Muscle of leg (tissue), 16 donors: ENCODE measurements at places on chromosomes 1 and 21. TPM values are rescaled to one million over a fixed set of nuclear protein-coding genes. Genes with fewer than 3 reads are reported as not detected.

The UBL4B gene
- not detected for total RNA-seq

GRCh38 chr1:109898842-109899241 lies 11.8 kb upstream of the CSF1 start:
- DNase-seq: no peak
- no peak overlapping the region for H3K27ac ChIP-seq
- H3K4me1 ChIP-seq: peaks cover 18% of the 10 kb centered on the region
- H3K36me3 ChIP-seq: no peaks in the 10 kb centered on the region
- no peak overlapping the region for H3K4me3 ChIP-seq

GRCh38 chr21:42564561-42564971 lies 50.9 kb downstream of the SLC37A1 start:
- no peak overlapping the region for H3K4me3 ChIP-seq
- H3K27ac ChIP-seq: no peak overlapping the region
- no peaks in the 10 kb centered on the region for H3K4me1 ChIP-seq
- no peak for DNase-seq
- peaks cover 2% of the 10 kb centered on the region for H3K36me3 ChIP-seq

The MROH9 gene
- 0.09 TPM for total RNA-seq

The NTMT2 gene
- 1.8 TPM for total RNA-seq

GRCh38 chr1:62280150-62280549 lies 39.1 kb downstream of the KANK4 start:
- H3K27me3 ChIP-seq: peaks cover 3% of the 10 kb centered on the region
- H3K36me3 ChIP-seq: peaks cover 4% of the 10 kb centered on the region
- peaks cover 26% of the 10 kb centered on the region for H3K4me1 ChIP-seq
- H3K27ac ChIP-seq: no peak overlapping the region
- no peak overlapping the region for H3K4me3 ChIP-seq
